ENCODE measurements at places on chromosomes 2 and 18.

- no peak for DNase-seq
Measured at GRCh38 chr2:203432811-203433210, 102.3 kb downstream of the RAPH1 start.

GRCh38 chr2:64605026-64605471 lies 48.7 kb downstream of the SERTAD2 start:
- DNase-seq: no peak

DNA sequence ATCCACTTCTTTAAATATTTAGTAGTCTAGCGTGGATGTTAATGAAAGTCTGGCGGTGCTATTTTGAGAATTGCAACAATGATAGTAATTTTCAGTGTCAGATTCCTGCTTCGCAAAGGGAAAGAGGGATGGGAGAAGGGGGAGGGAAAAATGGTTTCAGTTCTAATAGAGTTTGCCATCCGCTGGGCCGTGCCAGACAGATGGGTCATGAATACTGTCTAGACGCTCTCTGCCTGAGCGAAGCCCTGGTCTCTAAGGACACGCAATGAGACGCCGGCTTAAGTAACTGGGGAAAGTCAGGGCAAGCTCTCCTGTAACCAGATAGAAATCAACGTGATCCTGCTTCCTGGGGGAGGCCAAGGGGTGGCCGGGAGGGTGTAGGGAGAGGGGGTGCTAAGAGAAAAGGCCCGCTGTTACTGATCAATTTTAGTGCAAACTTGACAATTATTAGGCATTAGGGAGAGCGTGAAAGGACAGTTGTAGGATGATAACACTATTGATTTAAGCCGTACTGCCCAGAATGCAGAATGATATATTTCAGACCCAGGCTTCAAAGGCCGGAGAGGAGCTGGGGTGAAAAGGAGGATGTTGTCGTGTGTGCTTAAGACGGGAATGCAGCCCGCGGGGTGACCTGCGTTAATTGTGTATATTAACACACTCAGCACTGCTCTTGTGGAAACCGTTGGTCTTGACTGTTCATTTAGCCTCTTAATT lies 229.2 kb downstream of the LDLRAD4 start:
- DNase-seq: no peak

- DNase-seq: no peak
Measured at GRCh38 chr2:148971547-148971946, 67.0 kb upstream of the LYPD6B start.

DNA sequence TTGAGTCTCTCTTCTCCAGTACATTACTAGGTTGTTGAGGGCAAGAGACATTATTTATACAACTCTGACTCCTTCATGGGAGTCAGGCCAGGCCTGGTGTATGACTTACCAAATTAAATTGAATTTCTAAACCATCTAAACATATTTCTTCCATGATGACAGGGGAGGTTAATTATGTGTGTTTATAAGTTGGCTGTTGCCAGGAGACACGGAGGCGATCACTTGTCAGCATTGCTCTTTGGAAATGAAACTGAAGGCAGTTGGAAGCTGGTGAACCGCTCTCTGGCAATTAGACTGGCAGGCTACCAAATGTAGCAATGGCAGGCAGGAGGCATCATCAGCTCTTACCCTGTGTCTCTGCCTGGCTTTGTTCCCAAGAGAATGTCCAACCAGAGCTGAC lies 241.4 kb downstream of the KCNS3 start:
- DNase-seq: no peak

DNA sequence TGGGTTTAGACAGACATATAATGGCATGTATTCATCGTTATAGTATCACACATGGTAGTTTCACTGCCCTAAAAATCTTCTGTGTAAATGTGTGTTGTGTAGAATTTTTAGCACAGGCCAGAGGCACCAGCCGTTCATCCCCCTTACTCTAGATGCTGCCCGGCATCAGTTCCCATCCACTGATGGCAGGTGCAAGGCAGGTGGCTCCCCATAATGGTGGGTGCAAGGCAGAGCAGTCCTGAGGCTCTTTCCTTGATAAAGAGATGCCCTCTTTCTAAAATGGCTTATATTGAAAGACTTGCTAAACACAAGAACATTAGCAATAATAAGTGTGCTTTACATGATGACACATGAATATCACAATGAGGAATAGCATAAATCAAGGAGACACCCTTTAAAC lies 508.5 kb downstream of the EPHA4 start:
- no peak for DNase-seq

GRCh38 chr2:127170021-127170420 lies 50.1 kb downstream of the CYP27C1 start:
- DNase-seq: no peak

GRCh38 chr2:156322686-156323231 lies 9.8 kb downstream of the NR4A2 start:
- no peak for DNase-seq

DNA sequence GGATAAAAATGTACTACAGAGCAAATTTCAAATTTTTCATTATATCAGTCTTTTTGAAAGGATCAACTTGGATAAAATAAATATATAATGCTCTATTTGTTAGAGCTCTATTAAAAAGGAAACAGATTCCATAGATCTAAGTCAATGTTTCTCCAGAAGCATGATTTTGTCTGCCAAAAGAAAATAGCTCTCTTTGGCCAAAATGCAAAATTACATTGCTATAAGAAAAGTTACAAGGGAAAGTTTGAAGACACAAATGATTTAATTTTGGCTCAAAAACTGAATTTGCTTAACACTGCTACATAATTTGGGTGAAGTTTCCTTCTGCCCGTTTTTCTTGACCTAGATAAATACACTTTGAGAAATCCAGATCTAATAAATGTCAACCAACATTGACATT lies 15.7 kb downstream of the C2orf69 start:
- DNase-seq: no peak

- no peak for DNase-seq
Measured at GRCh38 chr2:209095432-209095831, 328.4 kb upstream of the MAP2 start.

GRCh38 chr2:28035163-28035690 lies 144.7 kb downstream of the BABAM2 start:
- DNase-seq: no peak

- no peak for DNase-seq
Measured at GRCh38 chr2:98242003-98242402, 104.3 kb upstream of the CNGA3 start.

- no peak for DNase-seq
Measured at GRCh38 chr2:37634914-37635503, 36.4 kb downstream of the CDC42EP3 start.

- peak; percentile 9 for DNase-seq
Measured at GRCh38 chr2:27583390-27583915, 611 bp downstream of the ZNF512 start.

- no peak for DNase-seq
Measured at GRCh38 chr2:98801921-98802321, 71.0 kb upstream of the MGAT4A start.

GRCh38 chr2:158953926-158954763 lies 14.3 kb upstream of the TANC1 start:
- DNase-seq: no peak

Measured in activated T-helper 2 cell treated with anti-CD3 and anti-CD28 coated beads, Interferon-gamma antibody, Interleukin-2, Interleukin-4, amounts not matched to agents 10 μg/mL and 5 μg/mL and 100 μg/mL, durations not matched to agents 14 hours and 24 hours and 36 hours (primary cell).